ENCODE measurements at places on chromosomes 3 and 15.

DNA sequence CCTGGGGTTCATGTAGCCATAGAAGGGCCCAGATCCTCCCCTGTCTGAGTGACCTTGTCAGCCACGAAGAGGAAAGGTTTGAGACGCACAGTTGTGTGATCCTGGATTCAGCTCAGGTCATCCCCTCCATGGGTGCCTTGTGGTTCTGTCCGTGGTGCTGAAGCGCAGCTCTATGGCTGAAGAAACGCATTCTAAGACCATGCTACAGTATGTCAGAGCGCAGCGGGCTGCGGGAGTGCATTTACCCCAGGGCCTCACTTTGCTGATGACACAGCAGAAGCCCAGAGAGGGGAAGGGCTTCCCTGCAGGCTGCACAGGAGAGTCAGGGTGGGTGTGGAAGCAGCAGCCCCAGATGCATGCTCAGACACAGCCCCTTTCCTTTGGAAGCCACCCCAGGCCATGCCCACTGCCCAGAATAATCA lies 68.8 kb upstream of the IQSEC1 start:
- DNase-seq = no peak

GRCh38 chr3:184889312-184889904 lies 77.4 kb downstream of the VPS8 start:
- DNase-seq = no peak

GRCh38 chr3:21744793-21745192 lies 6.2 kb downstream of the ZNF385D start:
- DNase-seq = no peak

GRCh38 chr15:70902107-70902506 lies 9.5 kb downstream of the LRRC49 start:
- DNase-seq = no peak

GRCh38 chr15:101176625-101177024 lies 75.2 kb downstream of the CHSY1 start:
- DNase-seq = no peak

DNA sequence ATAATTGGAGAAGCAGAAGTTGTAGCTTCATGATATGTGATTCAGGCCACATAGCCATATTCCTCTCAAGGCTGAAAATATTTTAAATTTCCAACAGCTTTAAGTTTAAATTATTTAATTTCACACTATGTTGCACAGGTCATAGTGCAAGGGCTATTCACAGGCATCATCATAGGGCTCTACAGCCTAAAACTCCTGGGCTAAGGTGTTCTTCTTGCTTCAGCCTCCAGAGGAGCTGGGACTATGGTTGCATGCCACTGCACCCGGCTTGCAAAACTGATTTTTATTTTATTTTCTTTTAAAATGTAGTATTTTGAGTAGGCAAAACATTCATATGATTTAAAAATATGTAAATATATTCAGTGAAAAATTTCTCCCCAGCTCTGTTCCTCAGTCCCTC lies 6.0 kb upstream of the CEP97 start:
- no peak for DNase-seq

DNA sequence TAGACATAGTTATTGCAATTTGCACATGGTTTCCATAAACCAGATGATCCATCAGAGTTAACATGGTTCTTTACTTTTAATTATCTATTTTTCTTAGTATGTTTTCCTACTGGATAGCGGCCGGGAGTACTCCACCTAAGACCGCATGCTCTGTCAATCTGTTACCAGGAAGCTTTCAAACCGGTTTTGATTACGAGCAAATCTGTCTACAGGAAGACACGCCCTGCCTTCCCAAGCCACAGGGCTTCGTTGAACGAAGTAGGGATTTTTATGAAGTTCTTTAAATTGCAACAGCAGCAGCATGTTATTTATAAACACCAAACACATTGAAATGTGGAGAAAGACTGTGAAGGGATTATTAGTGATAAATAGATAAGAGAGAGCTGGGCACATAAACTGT lies 283.3 kb upstream of the ROBO2 start:
- DNase-seq = no peak

DNA sequence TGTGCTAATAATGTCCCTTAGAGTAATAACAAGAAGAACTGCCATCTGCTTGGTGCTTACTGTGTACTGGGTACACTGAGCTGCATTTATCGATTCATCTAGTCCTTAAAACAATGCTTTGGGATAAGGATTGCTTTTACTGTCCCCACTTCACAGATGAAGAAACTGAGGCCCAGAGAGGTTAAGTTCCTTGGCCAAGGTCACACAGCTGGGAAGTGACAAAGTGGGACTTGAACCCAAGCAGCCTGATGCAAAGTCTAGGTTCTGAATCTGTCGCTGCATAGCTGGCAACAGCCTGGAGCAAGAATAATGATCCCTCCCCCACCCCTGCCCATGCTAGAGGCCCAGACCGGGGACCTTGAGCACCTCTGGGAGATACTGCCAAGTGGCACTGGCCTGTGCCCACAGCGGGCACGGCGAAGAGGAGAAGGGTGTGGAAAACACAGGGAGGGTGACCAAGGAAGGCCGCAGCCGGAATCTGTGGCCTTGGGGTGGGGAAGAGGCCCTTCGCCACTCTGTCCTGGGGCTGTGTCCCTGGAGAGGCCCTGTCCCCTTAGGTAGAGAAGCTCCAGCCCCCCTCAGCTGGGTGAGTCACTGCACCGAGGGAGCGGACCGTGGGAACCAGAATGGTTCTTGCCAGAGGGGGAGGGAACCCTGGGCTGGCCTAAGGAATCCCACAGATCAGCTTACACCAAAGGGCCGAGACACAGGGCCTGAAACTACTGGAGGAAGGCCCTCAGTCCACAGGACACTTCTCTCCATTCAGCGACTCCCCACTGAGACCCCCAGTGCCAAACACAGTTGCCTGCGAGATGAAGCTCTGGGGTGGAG lies 3.5 kb downstream of the PLXND1 start:
- no peak for DNase-seq

DNA sequence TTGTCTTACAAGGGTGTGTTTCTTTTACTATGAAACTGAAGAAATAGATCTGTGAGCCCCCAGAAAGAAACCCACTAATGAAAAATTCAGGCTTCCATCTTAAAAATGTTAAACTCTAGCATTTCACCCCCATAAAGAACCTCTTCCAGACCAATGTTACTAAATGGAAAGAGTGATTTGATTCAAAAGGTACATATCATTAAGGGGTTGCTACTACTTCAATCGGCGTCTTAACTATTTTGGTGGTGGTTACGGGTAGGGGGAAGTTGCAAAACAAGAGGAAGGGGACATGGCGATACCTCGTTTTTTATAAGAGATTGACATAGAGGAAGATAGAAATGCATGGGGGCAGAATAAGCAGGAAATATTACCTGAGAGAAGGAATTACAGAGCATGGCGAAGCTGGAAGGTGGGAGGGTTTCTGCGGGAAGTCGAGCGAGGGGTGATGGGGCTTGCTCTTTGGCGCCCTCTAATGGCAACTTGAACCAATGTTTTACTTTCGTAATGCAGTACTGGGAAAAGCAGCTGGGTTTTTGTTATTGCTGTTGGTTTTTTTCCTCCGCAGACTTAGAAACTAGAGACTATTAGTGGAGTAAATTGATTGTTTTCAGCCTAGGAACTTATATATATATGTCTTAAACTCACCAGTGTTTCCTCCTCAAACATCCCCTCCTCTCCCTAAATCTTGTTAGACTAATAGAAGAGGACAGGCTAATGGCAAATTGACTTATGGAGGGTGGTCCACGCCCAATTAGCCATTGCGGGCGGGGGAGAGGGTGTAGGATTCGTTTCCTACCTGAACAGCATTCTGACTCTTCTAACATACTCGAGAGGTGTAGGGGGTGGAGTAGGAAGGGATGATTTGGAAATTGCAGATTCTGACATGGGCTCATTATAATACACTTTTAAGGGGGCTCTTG lies 11.3 kb upstream of the SOX2 start:
- DNase-seq = no peak

Measured in stimulated activated CD8-positive, alpha-beta memory T cell treated with anti-CD3 and anti-CD28 coated beads, Interleukin-2, amount 100 ng/mL, for 48 hours (primary cell).